ENCODE measurements at places on chromosomes 4 and X.

- H3K36me3 ChIP-seq = no peaks in the 10 kb centered on the region
- H3K27me3 ChIP-seq = no peaks in the 10 kb centered on the region
- no peaks in the 10 kb centered on the region for H3K4me1 ChIP-seq
- no peak overlapping the region for H3K4me3 ChIP-seq
Measured at GRCh38 chr4:24395937-24396336, 188.4 kb downstream of the DHX15 start.

DNA sequence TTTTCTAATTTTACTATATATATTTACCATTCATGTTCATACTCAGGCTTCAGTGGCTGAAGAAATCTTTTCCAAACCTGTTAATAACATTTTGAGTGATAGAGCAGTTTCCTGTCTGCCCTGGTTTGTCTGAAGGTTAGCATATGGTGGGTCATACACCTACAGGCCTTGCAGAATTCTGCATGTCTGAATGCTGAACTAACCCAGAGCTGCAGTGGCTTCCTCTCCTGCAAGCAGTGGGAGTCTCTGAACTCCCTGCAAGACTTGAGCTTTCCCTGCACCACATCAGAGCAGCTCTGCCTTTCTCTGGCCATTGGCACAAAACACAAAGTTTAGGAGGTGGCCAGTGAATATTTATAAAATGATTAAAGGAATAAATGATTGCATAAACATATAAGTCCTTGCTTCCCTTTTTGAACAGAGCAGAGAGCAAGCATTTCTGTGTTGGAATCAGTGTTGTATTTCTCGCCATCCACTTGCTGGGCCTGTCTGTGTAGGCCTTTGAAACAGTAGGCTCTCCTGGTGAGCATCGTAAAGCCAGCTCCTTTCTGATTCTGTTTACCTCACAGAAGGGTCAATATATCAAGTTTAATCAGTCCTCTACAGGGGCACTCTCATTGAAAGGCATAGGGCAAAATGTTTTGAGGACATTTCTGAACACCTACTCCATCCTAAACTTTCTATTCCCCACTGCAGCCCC is 15.0 kb upstream of the UNC5C start:
- H3K27ac ChIP-seq = no peak overlapping the region
- no peaks in the 10 kb centered on the region for H3K27me3 ChIP-seq
- no peaks in the 10 kb centered on the region for H3K36me3 ChIP-seq
- no peak overlapping the region for H3K4me3 ChIP-seq
- DNase-seq = no peak

GRCh38 chr4:72701987-72702819 is 133.2 kb upstream of the ADAMTS3 start:
- H3K27ac ChIP-seq = no peak overlapping the region
- H3K27me3 ChIP-seq = peaks cover 4% of the 10 kb centered on the region
- H3K36me3 ChIP-seq = no peaks in the 10 kb centered on the region
- peaks cover 5% of the 10 kb centered on the region for H3K4me1 ChIP-seq

GRCh38 chr4:74480267-74480666 is 35.3 kb downstream of the AREG start:
- peaks cover 2% of the 10 kb centered on the region for H3K27me3 ChIP-seq
- DNase-seq = no peak
- H3K27ac ChIP-seq = no peak overlapping the region
- no peak overlapping the region for H3K4me3 ChIP-seq

DNA sequence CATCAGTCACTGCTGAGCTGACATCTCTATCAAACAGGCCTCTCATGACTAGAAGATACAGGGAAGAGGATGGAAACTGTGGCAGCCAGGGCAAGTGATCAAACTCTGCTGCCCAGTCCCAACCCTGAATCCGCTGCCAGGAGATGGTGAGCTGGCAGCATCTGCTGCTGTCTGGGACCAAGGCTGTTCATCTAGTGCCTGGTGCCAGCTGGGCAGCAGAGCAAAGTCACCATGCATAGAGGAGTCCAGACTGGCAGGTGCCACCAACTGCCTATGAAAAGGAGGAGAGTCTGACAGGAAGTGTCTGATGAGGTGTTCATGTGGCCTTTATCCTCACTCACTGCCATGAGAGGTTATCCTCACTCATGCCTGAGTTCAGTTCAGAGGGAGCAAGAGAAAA is 518.9 kb downstream of the MID1IP1 start:
- peaks cover 27% of the 10 kb centered on the region for H3K4me1 ChIP-seq
- no peak overlapping the region for H3K27ac ChIP-seq
- H3K4me3 ChIP-seq = no peak overlapping the region
- H3K36me3 ChIP-seq = peaks cover 44% of the 10 kb centered on the region
- no peak for DNase-seq
- no peaks in the 10 kb centered on the region for H3K27me3 ChIP-seq

Data from activated naive CD8-positive, alpha-beta T cell treated with anti-CD3 and anti-CD28 coated beads for 36 hours (primary cell).